ENCODE measurements at places on chromosomes 12 and 14.

DNA sequence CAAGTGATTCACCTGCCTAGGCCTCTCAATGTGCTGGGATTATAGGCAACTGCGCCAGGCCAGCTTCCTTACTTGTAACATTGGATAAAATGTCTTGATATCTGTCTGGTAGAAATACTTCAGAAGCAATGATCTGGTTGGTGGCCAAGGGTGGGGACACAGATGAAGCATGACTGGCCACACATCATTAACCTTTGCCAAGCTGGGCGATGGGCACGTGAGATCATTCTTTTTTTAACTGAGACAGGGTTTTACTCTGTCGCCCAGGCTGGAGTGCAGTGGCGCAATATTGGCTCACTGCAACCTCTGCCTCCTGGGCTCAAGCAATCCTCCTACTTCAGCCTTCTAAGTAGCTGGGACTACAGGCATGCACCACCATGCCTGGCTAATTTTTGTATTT, 31.1 kb downstream of the PLEKHH1 start:
- no peak for DNase-seq

DNA sequence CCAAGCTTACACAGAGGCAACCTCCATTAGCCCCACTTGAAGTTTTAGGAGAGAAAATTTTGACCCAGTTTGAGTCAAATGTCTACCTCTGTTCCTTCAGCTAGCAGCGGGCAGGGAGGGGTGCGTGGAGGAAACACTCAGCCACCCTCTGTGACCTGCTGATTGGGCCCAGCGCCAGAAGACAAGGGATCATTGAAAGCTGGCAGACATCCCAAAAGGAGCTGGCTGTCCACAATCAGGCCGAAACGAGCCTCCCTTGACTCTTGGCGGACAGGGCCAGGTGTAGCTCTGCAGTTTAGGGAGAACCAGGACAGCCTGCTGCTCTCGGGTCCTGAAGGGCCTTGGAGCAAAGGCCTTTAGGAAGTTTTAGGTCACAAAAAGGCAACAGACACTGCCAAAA, 41.3 kb downstream of the CD9 start:
- DNase-seq = no peak

GRCh38 chr12:2627076-2627834, 167.5 kb upstream of the FKBP4 start:
- DNase-seq = no peak

DNA sequence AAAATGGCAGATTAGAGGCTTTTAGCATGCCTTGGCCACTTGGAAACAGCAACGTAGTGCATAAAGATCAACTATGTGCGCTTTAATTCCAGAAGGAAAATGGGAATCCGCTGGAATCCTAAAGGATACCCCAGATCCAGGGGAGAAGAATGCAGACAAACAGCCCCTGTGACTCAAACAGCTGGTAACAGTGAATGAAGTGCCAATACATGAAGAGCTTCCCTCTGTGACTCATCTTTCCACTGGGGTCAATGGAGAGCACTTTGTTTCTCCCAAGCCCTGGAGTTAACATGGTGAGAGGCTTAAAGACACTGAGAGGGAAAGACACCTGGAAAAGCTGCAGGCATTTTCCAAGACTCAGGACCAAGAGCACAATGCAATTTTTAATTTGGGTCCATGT, 263.1 kb downstream of the CEP128 start:
- no peak for DNase-seq

- no peak for DNase-seq
These were observed 2.5 kb upstream of the SLC6A13 start for GRCh38 chr12:265096-265495.

DNA sequence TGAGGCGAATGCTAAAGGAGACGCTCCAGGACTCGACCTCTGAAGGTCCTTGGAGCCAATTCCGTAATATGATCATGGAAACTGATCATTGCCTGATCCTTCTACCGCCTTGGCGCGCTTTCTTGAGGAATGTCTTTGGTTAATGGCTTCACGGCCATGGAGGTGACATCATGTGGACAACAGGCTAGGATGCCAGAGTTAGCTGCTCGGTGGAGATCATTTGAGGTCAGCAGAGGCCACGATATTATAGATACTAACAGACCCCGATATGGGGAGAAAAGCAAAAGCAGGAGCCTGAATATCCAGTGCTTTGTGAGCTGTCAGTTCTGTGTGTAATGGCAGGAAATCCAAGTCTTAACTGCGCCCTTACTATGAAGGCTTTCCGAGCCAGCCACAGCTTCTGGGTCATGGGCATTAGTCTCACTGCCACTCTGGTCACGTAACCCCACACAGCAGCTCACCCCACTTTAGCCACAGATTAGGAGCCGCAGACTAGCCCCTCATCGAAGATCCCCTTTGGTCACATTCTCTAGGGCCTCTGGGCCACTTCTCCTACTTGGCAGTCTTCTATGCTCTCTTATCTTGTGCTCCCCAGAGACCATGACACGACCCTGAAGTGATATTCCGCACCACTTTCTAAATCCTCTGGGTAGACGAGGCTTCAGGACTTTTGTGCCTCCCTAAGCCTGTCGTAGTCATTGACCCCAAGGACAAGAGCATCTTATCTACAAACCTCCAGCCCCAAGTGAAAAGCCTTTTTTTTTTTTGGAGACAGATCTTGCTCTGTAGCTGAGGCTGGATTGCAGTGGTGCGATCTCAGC, 724 bp upstream of the CS start:
- DNase-seq = no peak
